ENCODE measurements at places on chromosomes 7 and 10.

- no peak for DNase-seq
These were observed 71.8 kb upstream of the LRRN3 start for GRCh38 chr7:111018960-111019736.

- no peak for DNase-seq
These were observed 250.3 kb downstream of the GPR37 start for GRCh38 chr7:124515106-124515830.

DNA sequence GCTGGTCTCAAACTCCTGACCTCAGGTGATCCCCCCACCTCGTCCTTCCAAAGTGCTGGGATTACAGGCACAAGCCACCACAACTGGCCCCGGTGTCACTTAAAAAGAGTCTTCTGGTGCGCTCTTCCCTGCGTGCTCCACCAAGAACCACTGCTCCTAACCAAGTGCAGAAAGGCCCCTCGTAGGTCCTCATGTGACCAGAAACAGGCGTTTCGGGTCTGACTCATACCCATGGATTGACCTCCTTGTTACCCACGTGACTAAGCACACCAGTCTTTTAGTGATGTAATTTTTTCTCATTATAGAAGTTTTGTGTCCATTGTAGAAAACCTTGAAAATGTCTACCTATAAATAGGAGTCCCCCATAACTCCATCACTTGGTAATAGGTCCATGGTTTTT is 13.9 kb downstream of the FKBP6 start:
- DNase-seq: no peak

GRCh38 chr7:132149436-132150304 is 426.6 kb downstream of the PLXNA4 start:
- DNase-seq: no peak

DNA sequence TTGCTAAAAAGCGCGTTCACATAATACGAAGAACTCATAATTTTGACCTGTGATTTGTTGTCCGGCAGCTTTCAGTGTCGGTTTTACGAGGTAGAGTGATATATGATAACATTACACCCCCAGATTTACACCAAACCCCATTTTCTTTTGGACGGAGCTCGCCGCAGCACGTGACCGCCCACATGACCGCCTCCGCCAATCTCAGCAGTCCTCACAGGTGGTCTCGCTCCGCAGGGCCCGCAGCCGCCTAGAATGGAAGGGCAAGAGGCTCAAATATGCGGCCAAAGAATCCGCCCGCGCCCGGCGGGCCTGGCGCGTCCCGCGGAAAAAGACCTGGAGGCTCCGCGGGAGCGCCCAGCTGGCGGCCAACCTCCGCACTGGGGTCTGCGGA is at the start of gene HOXA7:
Gene HOXA7, minus strand, starts transcription at position 168 of the 391 bp plus-strand sequence. Its CDS starts 130 bp downstream, at position 38.
- no peak for DNase-seq

- DNase-seq: no peak
These were observed 39.0 kb downstream of the RAB11FIP2 start for GRCh38 chr10:118007773-118008172.

GRCh38 chr10:92239151-92239599 is 51.7 kb downstream of the CPEB3 start:
- DNase-seq: no peak

All from SHP77 treated with DMSO at 0.1 percent for 48 hours (cell line).